Foreskin fibroblast (primary cell): ENCODE measurements at places on chromosomes 2 and 18.

DNA sequence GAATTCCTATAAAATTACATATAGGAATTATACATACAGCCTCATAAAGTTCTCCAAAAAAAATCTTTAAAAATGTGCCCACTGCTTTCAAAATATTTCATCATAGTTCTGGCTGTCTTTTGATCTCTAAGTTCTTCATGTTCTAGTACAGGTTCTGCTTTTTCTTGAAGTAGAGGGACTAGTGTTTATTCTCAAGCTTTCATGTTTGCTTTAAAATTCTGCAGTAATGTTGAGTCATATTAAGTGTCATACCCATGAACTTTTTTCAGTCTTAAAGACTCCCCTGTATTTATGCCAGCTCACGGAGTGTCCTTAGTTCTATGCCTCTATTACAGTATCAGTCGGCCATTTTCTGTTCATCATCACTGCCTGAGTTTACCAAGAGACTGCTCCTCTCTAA, 54.8 kb upstream of the CCDC141 start:
- DNase-seq = peak; percentile 59

GRCh38 chr2:218035463-218036100, 32.8 kb upstream of the TNS1 start:
- DNase-seq = no peak

DNA sequence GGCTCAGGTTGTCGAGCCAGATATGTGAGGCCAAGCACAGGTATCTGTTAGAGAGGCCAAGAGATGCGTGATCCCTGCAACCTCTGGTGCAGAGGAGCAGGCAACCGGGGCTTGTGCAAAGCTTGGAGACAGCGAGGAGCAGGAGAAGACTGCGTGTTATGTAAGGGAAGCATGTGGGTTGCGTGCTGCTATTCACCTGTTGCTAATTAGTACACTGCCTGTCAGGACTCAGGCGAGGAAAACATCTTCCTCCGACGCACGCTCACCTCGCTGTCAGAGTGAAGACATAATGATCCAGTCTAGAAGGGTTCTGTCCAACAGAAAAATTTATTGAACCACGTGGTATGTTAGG, 102.5 kb downstream of the HNRNPLL start:
- DNase-seq = no peak

DNA sequence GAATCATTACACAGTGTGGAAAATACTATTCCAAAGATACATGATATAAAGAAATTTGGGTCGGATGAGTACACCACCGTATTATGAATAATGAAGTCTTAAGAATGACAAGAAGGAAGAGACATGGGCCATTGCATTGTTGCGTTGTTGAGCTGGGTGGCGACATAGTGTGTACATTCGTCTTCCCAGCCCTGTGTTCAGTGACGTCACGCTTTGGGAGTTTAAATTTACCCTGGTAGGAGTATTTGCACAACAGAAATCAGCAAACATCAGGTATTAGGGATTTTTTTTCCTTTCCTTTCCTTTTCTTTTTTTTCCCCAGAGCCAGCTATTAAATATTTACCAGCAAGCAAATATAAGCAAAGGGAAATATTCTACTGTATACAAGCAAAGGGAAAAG, 347.2 kb upstream of the NETO1 start:
- no peak for DNase-seq

DNA sequence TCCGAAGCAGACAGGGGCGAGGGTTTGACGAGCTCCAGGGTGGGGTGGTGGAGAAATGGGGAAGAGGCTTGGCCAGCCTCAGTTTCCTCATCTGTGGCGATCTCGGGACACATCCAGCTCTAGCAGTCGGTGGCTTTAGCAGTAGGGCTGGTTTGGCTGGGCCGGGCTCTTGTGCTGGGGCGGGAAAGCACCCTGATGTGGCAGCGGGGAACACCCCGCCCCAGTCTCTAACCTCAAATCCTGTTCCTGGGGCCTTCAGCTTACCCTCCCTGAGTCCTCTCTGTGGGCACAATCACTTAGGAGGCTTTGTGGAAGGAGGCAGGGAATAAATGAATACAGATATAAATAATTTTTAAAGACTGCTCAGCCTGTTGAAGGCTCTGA, 26.5 kb upstream of the MCFD2 start:
- DNase-seq = no peak

- no peak for DNase-seq
Observed at GRCh38 chr2:111977240-111977639, 77.8 kb upstream of the TMEM87B start.

GRCh38 chr2:6342273-6342920, 523.3 kb downstream of the CMPK2 start:
- DNase-seq = no peak

- no peak for DNase-seq
Observed at GRCh38 chr2:66679442-66679841, 244.5 kb downstream of the MEIS1 start.

- no peak for DNase-seq
Observed at GRCh38 chr2:111148225-111148873, 27.6 kb downstream of the BCL2L11 start.

DNA sequence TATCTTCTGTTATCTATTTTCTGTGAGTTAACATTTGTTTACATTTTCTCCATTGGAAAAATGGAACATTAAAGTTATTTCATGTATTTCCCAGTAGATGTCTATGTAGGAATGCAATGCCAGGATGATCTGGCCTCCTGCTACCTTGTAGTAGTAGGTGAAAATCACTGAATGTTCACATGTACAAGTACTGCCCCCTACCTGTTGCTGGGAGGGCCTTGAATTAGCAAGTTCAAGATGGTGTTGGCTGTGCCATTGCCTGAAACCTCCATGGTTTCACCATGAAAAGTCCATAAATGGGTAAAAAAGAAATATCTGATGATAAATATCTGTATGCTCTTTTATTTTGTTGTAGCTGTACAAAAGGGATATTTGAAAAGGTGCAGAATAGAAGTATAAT, 30.7 kb downstream of the XRCC5 start:
- no peak for DNase-seq

GRCh38 chr2:48346124-48346536, 183.8 kb upstream of the STON1 start:
- peak; percentile 89 for DNase-seq

DNA sequence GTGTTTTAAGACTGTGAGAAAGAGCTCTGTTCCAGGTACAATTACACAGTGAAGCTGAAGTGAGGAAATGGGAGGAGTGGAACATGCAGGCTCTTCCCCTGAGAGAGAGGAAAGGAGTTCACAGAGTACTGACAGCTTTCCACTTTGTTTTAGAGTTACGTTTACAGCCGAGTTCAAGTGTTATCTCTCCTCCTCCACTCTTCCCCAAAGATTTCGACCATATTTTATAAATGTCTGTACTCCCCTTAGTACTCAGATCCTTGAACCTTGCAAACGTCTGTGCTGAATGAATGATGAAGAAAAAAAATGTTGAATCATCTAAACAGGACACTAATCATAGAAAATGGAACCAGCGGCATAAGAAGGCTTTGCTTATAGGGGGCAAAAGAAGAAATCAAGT, 121.6 kb downstream of the THADA start:
- DNase-seq = no peak

- no peak for DNase-seq
Observed at GRCh38 chr2:191488135-191488534, 189.8 kb upstream of the NABP1 start.

- DNase-seq = peak; percentile 9
Observed at GRCh38 chr2:99775585-99775984, 285.8 kb upstream of the REV1 start.

- no peak for DNase-seq
Observed at GRCh38 chr2:65867446-65867845, 435.0 kb upstream of the SPRED2 start.

DNA sequence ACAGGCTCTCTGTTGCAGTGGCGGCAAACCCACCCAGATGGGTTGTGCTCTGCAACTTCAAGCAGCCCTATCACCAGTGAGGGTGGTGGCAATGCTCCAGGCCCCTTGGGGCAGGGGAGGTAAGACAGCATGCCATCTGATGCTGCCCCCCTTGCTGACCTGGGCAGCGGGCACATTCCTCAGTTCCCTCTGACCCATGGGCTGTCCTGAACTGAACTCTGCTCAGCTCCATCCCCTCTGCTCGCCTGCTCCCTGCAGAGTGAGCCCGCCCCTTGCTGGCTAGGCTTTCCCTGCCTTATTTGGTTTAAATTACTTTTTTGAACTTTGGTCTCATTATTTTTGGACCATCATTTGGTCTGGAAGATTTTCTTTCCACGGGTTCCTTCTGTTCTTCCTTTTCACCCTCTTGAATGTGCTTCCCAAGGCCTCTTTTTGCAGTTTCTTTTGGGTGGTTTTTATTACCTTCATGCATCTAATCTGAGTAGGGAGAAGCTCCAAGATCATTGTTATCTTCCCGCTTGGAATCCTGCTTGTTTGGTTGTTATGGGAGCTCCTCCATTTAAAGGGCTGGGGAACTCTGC, 565.4 kb downstream of the TNS1 start:
- DNase-seq = no peak

GRCh38 chr2:39607538-39608262, 58.0 kb upstream of the TMEM178A start:
- DNase-seq = no peak

DNA sequence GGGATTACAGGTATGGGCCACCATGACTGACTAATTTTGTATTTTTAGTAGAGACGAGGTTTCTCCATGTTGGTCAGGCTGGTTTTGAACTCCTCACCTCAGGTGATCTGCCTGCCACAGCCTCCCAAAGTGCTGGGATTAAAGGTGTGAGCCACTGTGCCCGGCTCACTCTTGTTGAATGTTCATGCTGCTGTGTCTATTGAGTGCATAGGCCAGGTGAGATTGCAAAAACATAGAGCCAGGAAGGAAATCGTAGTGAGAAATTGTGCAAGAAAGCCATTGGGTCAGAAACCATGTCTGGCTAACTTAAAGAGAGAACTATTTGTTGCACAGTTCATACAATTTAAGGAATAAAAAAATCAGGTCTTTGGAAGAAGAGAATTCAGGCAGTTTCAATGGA, 45.5 kb upstream of the FZD5 start:
- DNase-seq = no peak

DNA sequence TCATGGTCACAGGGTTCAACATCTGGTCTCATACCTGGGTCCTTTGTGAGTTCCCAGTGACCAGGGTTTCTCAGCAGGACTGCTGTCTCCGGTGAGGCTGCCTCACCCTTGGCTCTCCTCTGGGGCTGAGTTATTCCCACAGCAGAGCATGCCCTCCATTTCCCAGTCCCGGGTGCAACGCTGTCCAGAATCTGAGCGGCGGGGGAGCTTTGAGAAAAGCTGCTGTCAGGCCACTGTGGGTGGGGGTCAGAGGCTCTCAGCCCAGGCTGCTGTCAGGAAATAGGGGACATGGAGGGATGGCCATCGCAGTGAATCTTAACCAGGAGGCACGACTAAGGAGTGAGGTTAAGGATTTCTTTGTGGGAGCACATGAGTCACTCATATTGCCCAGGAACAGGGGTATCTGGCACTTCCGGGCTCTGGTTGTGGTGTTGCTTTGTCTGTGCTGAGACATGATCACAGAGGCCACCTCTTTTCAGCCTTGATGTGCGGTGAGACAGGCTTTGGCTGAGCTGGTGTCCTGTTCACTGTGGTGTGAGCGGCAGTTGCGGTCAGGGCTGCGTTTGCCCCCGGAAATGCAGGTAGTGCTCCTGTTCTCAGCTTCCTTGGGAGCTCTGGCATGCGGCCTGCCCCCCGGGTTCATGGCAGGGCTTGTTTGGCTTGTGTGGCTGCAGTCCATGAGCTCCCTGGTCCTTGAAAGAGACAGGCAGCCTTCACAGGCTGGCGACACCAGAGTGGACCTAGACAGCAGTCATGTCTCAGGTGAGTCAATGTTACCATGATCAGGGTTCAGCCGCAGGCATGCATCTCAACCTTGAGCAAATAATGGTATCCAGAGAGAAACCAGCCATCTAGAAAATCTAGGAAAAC, 310.7 kb upstream of the MYT1L start:
- DNase-seq = no peak

DNA sequence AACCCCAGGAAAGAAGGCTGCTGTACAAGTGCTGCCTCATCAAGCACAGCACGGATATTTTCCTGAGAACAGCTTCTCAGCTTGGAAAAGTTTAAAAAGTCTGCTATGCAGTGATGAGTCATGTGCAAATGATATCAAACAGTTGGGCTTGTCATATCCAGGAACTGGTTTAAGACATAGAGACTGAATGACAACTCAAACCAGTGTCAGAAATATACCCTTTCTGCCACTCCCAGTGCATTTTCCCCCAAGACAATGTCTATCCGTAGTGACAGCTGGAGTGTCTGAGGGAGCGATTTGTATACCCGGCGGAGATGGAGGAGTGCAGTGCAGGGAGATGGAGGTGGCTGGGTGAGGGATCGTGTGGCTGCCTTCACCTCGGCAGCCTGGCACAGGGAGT, 28.2 kb downstream of the SOX11 start:
- no peak for DNase-seq

GRCh38 chr2:215358312-215358845, 46.5 kb downstream of the ATIC start:
- DNase-seq = no peak

DNA sequence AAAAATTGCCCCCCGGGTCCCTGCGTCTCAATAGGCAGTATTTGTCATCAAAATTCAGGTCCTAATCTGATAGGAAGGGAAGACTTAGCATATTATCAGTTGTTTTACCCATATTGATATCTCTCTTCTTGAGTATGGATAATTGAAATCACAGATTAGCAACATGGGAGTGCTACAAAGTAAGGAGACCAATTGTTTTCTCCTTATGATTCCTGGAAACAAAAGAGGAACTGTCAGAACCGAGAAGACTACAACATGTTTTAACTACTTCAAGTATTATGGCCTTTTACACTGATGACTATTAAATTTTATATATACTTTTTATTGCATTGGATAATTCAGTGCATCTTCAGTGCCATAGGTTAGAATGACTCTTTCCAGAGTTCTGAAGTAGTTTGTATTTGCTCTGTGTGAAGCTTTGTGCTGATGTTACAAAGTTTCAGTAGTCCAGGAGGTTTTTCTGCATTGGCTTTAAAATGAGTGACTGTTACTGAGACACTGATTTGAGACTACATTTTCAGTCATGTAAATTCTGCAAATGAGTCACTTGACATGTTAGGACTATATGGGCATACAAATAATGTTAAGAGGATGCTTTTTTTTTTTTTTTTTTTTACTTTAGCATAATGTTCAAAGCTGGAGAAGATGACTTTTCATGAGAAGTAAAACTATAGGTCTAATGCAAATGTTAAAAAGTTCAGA, 19.7 kb upstream of the TLK1 start:
- DNase-seq = no peak

DNA sequence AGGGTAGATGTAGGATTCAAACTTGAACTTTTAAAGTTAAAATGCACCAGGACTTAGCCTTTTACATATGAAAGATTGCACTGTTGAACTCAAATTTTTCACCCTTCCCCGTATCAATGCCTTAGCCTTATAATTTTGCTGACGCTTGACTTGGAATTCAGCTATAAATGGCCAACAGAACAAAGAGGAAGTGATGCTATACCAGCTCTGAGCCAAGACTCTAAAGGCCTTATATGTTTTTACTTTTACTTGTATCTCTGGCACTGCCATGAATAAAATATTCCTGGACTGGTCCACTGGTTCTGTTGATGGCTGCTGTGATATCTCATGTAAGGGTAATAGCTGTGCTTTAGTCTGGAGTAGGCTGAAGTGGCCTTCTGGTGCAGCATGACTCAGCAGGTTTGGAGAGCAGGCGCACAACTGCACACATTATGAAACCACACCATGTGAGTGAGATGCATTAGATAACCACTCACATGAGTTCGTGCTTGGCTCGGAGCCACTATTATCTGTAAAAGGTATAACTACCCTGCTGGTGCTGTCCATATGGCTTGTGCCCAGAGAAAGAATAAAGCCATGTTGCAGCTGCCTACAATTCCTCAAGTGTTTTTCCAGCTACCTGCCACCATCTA, 8.4 kb upstream of the IER3IP1 start:
- DNase-seq = peak; percentile 27
